NCI-H1694 treated with DMSO at 0.1 percent for 48 hours (cell line): ENCODE measurements at places on chromosomes 13 and 19.

- DNase-seq: no peak
These were observed 28.8 kb upstream of the RCBTB2 start for GRCh38 chr13:48561466-48562235.

DNA sequence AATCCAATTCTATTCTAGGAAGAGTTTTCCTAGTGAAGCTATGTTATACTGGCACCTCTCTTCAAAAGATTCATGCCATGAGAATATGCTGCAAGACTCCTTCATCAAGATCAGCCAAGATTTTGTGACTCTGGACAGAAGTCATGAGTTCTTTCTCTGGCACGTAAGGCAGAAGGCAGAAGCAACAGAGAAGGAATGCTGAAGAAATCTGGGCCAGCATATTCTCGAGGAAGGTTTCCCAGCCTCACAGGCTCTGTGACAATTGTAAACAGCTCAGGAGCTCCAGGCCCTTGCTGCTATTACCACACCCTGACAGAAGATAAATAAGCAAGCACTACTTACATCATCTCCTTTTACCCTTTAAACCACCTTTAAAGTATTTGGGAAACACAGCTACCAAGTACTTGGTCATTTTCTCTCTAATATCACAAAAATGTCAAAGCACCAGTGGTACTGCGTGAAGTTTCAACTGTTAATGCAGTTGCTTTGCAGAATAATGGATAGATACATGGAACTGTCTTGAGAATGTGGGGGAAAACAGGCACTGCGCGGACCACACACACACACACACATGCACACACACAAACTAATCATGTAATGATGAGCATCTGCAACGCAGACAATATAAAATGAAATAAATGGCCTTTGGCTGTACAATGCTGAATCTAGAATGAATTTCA, 55.4 kb downstream of the INTS6 start:
- DNase-seq: no peak

GRCh38 chr19:38488776-38489481, 55.4 kb downstream of the RYR1 start:
- DNase-seq: no peak

- no peak for DNase-seq
These were observed 21.3 kb downstream of the DNAJC3 start for GRCh38 chr13:95698047-95698749.

GRCh38 chr19:9914315-9915207, 21.8 kb downstream of the OLFM2 start:
- peak; percentile 60 for DNase-seq

DNA sequence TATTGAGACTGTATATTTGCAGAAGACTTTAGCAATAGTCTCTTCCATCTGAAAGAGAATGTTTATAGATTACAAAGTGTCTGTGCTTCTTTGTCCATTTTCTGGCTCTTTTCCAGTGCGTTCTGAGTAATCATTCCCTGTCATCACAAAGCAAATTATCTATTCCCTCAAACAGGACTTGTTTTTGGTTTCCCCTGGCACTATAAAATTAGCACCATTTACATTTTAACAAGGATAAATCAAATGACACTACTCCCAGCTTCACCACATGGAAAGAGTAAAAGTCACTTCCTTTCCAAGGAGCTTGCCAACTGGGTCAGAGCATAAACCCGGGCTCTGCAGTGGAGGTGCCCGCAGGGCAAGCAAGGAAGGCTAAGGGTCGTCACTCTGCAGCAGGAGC, 88.1 kb downstream of the SHISA2 start:
- DNase-seq: no peak

DNA sequence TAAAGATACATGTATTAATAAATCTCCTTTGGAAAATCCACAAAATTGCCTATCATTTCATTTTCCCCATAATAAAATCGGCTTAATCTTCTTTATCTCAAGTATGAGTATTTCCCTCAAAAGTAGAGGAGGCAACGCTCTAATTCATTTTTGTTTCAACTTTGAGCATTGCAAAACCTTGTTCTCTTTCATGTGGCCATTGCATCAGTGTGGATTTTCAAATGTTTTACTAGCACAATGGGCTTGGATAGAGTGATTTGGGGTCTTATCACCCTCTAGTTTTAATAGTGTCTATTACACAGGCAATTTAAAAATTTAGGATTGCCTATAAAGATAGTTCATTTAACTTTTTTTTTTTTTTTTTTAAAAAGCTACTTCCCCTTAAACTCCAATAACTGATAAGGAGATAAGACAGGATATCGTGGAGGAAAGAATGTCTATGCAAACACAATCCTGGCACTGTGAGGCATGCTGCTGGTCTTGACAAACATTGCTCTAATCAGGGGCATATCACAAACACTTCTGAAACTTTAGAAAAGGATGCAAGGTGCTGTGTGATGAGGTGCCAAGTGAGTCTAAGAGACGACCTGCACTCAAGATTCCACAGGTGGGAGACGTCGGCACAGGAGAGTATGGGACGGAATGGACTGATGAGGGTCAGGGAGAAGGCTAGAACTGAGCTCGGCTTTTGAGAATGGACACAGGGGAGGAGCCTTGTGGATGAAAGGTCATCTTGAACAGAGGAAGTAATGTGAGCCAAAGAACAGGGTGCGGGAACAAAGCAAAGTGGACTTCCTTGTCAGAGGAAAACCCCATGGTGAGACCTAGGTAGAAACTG, 199.7 kb downstream of the IRS2 start:
- no peak for DNase-seq

GRCh38 chr19:39400061-39400460, 6.6 kb upstream of the ZFP36 start:
- DNase-seq: no peak

DNA sequence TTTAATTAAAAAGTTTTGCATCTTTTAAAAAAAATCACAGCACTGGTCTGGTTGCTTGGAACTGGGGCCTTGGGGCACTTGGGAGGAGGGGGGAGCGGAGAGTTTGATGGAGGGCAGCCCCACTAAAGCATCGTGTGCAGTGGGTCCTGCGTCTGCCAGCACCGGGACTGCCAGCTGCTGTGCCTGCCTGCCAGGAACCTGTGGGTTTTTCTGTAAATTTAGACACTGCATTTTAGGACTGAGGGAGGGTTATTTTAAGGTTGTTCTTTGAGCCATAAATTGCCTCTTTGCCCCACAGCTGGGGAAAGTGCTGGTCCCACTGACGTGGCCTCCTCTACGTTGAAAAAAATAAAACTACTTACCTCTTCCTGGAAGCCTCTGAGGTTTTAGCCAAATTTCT, 2.9 kb downstream of the KLF2 start:
- DNase-seq: no peak

- no peak for DNase-seq
These were observed 26.7 kb downstream of the ZNF850 start for GRCh38 chr19:36745870-36746269.

GRCh38 chr19:12956446-12957388, at the start of gene GADD45GIP1:
Gene GADD45GIP1 (minus strand): TSS chr19:12957223. CDS start chr19:12957212, 11 bp downstream.
- peak; percentile 40 for DNase-seq

- DNase-seq: no peak
These were observed 413.7 kb downstream of the FGF14 start for GRCh38 chr13:101988140-101988539.

DNA sequence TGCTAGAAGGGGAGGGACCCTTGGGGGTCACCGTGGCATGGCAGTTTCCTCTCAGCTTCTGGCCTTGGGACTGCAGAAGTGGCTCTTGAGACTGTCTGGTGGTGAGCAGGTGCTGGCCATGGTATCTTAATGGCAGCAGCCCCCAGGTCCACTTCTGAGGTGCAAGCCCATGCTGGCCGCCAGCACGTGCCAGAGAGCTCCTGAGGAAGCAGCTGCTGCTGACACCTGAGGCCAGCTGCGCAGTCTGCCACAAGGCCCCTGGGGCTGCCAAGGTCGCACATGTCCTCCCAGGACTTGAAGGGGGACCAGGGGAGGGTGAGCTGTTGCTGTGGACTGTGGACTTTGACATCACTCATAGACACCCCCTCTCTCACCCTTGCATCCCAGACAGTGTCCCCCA, 48.0 kb downstream of the NFIX start:
- no peak for DNase-seq

DNA sequence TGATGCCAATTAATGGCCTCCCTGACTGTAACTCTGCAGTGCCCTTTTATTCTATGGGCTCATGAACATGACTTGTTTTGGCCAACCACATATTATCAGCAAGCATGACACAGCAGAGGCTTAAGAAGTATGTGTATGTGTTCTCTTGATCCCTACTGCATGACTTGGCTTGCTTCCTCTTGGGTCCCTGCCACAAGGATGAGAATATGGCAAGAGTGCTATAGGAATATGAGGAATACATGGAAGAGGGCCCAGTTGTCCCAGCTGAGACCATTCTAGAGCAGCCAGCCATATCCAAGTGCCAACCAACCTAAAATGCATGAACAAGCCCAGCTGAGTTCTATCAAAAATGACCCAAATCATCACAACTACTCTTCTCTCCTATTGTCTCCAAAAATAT, 576.7 kb upstream of the PCDH9 start:
- DNase-seq: no peak

GRCh38 chr19:10279737-10280442, 6.9 kb upstream of the ICAM4 start:
- no peak for DNase-seq

- DNase-seq: no peak
These were observed 3.8 kb upstream of the CCDC97 start for GRCh38 chr19:41305927-41306793.

DNA sequence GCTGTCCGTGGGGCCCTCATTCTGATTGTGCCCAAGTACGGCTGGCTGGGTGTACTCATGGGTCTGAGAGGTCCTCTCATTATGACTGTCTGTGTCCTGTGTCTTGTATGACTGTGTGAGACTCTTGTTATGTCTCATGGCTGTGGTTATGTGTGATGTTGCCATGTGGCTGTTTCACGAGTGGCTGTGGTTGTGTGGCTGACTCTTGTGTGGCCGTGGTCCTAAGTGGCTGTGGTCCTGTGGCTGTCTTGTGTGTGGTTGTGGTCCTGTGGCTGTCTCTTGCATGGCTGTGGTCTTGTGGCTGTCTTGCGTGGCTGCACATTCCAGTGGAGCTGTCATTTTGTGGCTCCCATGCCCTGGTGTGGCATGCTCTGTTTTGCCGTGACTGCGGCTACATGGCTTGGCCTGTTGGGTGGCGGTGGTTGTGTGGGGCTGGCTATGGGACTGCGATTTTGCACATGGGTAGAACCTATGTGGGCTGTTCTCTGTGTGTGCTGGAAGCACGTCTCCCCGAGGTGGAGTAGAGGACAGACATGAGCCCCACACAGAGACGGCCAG, 2.5 kb downstream of the LYL1 start:
- no peak for DNase-seq

GRCh38 chr13:109110159-109110558, 480.7 kb downstream of the MYO16 start:
- DNase-seq: no peak

DNA sequence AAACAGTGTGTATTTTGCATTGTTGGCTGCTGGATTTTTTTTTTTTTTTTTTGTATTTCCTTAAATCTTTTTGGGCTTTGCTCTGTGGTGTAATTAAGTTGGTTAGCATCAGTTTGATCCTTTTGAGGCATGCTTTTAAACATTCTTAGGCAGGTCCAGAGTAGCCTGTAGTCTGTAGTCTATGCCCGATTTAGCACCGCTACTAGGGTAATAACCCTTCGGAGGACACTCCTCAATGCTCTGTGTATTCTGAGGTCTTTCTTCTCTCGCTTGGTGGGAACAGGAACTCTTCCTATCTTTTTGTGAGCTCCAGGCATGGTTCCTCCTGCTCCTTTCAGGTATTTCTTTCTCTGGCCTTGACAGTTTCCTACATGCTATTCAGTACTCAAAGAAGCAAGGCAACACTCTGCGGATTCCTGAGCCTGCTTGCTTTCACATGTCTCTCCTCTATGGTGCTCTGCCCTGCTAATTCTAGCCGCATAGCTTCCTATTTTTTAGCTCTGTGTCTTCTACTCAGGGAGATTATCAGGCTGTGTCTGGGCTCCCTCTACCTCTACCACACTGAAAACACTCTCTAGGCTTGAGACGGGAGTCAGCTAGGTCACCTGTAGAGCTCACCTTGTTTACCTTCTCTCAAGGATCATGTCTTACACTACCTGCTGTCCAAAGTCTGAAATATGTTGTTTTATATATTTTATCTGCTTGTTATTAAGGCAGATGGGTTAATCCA, 195.1 kb downstream of the NDFIP2 start:
- no peak for DNase-seq

- DNase-seq: no peak
These were observed 34.8 kb upstream of the NDFIP2 start for GRCh38 chr13:79445968-79446645.

- no peak for DNase-seq
These were observed 340.0 kb downstream of the DCT start for GRCh38 chr13:94139393-94139995.

GRCh38 chr13:35770756-35771297, 294.3 kb upstream of the MAB21L1 start:
- no peak for DNase-seq

GRCh38 chr13:110957181-110957884, 42.5 kb upstream of the ANKRD10 start:
- no peak for DNase-seq

DNA sequence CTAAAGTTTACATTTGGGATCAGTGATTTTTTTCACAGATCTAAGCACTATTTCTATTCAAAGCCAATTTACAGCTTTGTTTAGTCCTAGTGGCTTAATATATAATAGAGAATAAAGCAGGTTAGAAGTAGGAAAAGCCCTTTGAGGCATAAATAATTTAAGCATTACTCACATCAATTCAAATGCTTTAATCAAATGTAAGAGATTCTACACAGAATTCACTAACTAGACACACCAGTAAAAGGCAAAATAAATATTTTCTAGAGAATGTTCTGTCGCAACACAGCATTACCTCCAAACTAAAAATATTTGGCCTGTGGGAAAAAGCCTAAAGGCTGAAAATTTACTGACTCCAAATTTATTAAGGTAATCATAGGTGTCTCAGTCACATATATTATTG, 31.3 kb downstream of the KCTD12 start:
- no peak for DNase-seq

DNA sequence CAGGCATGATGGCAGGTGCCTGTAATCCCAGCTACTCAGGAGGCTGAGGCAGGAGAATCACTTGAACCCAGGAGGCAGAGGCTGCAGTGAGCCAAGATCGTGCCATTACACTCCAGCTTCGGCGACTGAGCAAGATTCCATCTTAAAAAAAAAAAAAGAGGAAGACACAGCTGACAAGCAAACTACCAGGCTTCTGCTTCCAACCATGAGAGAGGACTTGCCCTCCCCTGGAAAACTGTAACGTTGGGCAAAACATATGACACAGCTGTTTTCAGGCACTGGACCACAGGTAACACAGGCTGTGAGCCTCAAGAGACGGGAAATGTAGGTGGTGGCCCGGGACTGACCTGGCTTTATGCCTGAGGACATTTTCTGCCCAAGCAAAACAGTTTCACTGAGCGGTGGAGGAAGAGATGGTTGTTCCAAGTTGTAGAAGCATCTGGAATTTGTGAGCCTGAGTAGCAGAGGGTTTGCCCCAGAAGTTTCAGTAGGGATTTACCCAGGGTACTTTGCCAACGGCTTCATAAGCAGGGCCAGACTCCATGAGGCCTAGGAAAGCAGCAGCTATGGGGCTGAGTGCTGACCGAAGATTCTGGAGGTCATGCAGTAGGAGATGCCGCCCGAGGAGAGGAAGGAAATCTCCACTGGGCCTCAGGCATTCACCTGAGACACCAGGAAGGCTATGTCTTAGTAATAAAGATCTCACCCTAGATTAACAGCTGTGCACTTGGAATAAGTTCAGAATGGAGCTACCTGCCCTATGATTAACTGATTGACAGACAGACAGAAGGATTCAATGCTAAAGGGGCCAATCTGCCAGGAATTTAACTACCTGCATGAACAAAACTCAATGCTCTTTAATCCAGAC, 88.0 kb downstream of the ABCC4 start:
- no peak for DNase-seq

- DNase-seq: peak; percentile 12
These were observed 2.4 kb downstream of the DHX34 start for GRCh38 chr19:47351548-47351947.

- DNase-seq: no peak
These were observed 79.4 kb downstream of the ZIC5 start for GRCh38 chr13:99892196-99892613.
